ENCODE measurements at places on chromosomes 16 and 17.

DNA sequence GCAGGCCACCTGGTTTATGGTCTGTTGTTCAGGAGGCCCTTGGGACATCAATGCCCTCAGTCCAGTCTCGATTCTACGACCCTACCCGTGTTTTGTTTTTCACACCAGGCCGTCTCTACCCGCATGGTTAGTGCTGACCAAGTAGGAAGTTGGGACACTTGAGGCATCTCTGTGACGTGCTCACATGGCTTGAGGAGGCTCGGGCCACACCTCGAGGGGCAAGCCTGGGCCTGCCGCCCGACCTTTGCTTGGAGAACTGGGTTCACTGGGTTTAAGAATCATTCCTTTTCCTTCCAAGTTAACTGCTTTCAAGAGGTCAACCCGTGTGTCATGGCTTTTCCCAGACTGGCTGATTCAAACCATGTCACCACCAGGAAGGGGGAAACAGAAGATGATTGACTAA lies 86.8 kb downstream of the CMIP start:
- no peak for DNase-seq

DNA sequence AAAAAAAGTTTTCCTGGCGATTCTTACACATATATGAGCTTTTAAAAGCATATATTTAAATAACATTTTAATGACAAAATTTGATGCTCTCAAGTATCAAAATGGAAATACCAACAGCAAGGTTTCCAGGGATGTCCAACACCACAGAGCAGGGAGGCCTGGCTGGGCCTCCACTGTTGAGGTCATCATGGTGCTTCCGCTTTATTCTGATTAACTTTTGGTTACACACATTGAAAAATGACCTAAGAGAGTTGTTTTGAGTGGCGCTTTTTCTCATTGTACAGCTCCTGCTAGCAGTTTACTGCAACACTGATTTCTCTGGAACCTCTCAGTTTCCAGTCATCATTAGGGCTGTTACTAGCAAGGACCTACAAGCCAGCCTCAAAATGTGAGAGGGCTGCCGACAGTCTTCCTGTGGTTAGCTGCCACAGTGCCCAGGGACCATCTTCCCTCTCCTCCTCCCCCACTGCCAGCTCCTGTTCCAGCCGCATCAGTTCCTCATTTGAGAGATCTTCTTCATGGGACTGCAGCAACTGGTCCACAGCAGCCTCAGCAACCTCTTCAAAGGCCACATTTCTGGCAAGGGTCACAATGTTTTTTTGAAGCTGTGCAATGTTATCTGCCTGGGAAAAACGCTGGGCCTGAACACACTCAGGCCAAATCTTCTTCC lies 21.3 kb downstream of the DEF8 start:
- DNase-seq, result no peak

DNA sequence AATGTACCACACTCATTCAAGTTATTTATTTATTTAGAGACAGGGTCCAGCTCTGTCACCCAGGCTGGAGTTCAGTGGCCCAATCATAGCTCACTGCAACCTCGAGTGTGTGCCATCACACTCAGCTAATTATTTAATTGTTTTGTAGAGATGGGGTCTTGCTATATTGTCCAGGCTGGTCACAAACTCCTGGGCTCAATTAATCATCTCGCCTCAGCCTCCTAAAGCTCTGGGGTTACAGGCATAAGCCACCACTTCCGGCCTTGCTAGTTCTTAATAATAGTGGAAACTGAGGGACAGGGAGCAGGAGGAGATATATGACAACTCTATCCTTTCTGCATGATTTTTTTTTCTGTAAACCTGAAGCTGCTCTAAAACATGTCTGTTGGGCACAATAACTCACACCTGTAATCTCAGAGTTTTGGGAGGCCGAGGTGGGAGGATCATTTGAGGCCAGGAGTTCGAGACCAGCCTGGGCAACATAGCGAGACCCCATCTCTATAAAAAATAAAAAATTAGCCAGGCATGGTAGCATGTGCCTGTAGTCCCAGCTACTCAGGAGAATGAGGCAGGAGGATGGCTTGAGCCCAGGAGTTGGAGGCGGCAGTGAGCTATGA lies 11.7 kb upstream of the EXOC7 start:
- no peak for DNase-seq

DNA sequence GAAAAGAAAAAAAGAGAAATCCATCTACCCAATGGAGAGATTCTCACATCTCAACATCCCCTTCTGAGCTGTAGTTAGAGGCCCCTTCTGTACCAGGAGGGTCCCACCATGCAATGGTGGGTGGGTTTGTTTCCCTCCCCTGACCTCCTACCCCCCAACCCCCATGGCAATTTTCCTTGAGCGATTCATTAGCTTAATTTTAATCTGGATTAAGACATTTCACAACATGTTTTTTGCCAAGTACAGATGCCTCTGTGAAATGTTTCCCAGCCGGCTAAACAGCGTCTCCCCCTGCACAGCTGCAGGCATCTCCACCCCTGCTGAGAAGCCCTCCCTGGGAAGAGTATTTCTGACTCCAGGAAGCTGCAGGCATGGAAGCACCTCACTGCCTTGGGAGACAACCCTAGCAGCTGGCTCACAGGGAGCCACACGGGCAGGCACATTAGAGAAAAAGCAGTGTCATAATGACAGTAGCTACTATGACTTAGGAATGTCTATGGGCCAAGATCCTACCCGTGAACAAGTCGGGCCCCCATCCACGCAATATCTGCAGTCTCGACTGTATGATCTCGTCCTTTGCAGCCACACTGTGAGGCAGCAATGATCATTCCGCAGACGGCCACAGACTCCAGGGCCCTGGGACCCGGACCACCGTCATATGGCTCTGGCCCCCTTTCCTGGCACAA lies 117.3 kb downstream of the ADCY9 start:
- DNase-seq, result no peak

Data from NCI-H1092 (cell line).